ENCODE measurements at places on chromosomes 4 and X.

- no peak for DNase-seq
Observed at GRCh38 chrX:137212078-137212632, 178.4 kb upstream of the GPR101 start.

- DNase-seq: no peak
Observed at GRCh38 chrX:15947648-15948317, 93.2 kb upstream of the AP1S2 start.

- no peak for DNase-seq
Observed at GRCh38 chr4:185793716-185794115, 18.3 kb downstream of the SORBS2 start.

GRCh38 chr4:76212851-76213414 is 691 bp downstream of the SCARB2 start:
- peak; percentile 14 for DNase-seq

DNA sequence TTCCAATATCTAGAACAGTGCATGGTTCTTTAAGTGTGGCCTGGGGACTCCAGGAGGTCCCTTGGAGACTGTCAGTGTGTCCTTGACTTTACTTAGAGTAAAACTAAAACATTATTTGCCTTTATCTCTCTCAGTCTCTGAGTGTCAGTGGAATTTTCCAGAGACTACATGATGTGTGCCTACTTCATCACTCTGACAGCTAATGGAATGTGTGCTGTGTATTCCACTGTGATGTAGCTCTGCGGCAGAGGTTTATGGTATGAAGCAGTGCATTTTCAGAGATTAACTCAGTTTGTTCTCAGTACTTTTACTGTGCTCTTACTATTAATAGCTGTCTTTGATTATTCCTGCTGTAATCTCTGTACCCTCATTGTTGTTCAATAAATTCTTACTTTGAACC is 85.6 kb downstream of the MANBA start:
- no peak for DNase-seq

DNA sequence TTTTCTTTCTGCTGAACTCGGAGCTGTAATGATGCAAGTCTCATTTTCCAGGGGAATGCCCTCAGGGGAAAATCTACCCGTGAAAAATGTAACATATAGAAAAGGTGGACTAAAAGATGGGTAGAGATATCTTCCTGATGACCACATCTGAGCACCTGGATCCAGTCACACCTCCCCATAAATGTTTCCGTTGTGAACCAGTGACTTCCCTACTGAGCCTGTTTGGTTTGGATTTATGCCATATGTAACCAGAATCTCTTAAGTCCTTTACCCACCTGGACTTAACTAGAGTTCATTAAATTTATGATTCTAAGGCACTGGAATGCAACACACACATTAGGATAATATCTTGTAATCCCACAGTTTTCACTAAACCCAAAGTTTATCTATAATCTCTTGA is 171.1 kb downstream of the ZNF330 start:
- no peak for DNase-seq

DNA sequence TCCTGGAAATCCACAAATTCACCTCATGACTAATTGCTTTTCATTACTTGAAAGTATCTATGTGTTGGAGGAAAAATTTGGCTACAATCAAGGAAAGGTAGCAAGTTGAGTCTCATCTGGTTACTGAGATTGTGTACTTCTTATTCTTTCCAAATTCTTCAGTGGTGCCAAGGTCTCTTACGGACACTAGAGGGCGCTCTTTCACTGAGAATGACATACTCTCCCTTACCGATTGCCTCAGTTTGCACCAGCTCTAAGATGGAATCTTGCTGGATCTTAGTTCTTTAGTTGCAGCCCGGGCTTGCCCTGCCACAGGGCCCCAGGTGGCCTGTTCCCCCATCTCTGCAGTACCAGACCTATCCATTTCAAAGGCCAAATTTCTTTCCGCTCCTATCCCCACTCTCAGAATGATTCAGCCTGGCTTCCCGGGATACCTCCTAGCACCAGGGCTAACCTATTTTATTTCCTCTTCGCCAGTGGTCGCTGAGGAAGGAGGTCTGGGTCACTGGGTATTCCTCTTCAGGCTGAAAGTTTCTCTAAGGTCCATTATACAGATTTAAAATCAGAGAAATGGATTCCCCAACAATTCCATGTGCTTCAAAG is 24.6 kb upstream of the GPR50 start:
- DNase-seq: peak; percentile 44

DNA sequence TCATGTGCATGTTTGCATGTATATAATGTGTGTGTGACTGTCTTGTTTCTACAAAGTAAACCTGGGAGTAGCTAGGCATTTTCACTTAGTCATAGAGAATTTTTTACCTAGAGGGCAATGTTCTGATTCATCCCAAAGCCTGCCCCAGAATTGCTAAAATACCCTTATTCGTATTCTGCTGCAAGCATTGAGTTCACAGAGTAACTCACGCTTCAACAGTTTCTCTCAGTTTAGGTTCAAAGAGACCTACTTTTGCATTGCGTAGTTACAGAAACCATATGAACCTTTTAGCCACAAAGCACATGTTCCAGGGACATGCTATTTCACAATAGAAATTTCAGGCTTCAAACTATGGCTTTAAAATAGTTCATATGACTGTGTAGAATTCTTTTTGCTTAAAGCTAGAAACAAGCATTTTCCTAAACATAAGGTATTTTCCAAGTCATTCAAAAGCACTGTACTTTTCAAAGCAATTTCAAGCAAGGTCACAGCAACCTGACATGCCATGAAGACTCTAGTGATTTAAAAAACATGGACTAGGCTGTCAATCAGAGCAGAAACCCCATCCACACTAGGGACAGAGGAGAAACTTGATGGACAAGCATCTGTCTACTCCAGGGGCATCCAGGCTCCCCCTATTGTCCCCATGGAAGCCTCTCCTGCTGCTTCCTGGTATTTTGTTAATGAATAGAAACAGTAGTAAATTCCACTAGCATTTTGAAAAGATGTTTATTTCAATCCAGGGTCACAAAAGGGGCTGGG is 81.5 kb upstream of the MAPK10 start:
- no peak for DNase-seq

DNA sequence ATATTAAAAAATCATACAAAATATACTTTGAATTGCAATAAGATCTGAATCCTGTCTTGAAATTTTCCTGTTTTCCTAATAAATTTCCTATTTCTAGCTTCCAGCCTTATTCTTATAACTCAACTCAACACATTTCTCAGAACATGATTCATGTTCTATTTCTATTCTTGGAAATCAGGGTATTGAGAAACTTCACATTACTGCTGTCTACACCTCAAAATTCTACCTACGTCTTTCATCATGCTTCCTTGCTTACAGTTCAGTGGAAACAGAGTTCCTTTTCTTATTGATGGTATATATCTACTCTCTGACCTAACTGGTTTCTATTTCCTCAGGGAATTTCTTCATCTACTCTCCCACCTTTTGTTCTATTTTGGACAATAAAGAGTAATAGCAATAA is 2139.0 kb downstream of the ARAP2 start:
- no peak for DNase-seq

- peak; percentile 56 for DNase-seq
Observed at GRCh38 chr4:185210102-185210981, 944 bp downstream of the SNX25 start.

DNA sequence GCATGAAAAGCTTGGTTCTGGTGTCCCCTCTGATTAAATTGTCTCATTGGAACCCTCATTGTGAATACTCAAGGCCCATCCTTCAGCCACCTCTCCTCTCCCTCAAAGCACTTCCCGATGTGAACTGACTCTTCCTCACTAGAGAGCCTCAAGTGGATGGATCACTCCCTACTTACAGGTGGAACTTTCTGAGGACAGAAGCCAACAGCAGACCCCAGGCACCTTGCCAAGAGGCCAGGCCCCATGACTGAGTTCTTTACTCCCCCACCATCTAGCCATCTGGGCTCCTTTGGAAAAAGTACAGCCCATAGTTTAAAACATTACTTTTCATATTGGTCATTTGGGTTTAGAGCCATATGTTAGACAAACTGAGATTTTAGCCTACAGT is 224.1 kb downstream of the SHROOM3 start:
- no peak for DNase-seq

DNA sequence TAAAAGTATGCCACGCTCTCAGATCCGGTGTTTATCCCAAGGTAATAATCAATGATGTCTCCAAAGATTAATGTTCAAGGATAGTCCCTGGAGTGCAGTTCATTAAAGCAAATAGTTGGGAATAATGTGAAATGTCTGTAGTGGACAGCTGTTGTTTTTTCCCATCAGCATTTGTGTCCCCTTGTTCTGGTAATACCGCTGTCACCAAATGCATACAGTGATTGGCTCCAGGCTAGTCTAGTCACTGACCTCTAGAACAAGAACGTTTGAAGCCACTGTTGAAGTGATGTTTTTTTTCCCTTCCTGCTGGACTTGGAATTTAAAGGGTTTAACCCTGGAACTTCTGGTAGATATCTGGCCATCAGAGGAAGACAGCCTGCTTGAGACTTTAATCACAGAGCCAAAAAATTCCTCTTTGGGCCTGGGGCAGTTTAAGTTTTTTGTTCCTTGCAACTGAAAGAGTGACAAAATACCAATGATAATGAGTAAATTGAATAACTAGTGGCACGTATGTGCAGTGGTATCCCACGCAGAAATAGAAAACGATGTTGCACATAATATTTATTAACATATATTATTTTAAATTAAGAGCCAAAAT is 30.6 kb downstream of the HSD17B11 start:
- DNase-seq: no peak

GRCh38 chr4:9143421-9144080 is 26.7 kb upstream of the FAM90A26 start:
- DNase-seq: no peak

GRCh38 chr4:8269535-8270417 is at the start of gene HTRA3:
HTRA3 (plus strand) TSS chr4:8269754; CDS start chr4:8269969, 215 bp downstream.
- DNase-seq: no peak

DNA sequence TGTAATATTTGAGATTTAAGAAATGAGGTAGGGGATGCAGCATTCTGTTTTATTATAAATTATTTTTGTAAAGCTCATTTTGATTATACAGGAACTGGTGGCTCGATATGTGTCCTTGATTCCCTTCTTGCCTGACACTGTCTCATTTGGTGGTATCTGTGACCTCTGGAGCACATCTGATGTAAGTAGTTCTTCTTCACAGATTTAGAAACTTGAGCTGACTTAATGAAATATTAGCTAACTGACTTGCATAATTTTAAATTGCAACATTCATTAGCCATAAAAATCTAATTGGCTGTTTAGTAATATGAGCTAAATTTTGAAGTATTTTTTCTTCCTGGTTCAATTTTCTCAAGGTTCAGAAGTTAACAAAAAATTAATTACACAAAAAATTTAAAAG is 69.1 kb downstream of the FBXL5 start:
- no peak for DNase-seq

- no peak for DNase-seq
Observed at GRCh38 chr4:147328756-147329446, 152.0 kb upstream of the EDNRA start.

DNA sequence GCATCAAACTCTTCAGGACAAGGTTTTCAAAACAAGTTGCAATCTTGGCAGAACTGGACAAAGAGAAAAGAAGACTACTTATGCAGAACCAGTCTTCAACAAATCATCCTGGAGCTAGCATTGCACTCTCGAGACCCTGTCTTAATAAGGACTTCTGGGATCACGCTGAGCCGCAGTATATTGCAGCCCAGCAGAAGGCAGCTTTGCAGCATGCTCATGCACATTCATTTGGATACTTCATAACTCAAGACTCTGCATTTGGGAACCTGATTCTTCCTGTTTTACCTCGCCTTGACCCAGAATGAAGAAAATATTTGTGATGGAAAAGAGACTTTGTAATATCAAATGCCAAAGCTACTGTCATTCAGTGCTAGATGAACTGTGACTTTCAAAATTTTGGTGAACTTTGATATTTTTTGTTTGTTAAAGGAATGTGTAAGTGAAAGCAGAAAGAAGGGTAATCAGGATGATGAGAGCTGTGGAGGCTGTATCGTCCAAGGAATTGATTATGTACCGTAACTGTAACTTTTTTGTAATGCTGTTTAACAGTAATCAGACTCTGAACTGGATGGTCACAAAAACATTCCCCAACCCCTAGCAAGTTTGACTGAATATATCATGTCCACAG is 27.2 kb downstream of the HSPA4L start:
- no peak for DNase-seq

DNA sequence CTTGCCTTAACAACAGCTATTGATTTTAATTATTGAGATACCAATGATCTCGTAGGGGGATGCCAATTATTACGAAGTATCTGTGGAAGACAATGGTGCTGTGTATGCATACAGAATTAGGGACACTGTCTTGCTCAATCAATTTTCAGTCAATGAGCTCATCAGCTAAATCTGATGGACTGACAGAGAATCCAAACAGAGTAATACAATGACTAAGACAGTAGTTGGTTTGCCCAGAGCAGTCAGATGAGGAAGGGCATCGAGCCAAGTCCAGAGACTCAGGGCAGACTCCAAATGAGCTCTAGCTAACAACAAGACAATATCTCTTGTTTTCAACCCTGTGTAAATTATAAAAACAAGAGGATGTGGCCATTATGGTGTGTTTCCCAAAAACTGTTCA is 14.7 kb upstream of the GSX2 start:
- DNase-seq: peak; percentile 79

DNA sequence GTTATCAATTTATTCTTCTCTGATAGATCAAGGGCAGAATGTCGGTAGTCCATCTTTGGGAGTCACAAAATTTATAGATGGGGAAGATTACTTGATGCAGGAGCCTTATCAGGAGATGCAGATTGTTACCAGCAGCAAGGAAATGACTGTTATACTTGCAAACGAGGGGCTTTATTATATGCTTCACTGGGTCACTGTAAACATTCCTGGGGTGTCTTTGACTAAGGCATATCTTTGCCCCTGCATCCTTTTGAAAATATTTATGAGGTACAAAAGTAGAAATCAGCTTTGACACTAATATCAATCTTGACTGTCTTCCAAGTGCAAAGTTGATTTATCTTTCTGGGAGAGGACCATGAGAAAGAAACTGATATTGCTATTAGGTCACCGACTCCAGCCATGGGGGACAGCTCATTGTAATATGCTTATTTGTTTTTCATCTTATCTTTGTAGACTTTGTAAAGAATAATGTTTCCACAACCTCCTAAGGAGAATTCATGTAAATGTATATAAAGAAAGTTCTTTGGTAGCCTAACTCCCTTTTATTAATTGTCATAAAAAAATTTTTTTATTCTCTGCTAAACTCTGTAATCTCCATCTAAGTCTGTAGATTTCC is 177.3 kb upstream of the EMCN start:
- no peak for DNase-seq

DNA sequence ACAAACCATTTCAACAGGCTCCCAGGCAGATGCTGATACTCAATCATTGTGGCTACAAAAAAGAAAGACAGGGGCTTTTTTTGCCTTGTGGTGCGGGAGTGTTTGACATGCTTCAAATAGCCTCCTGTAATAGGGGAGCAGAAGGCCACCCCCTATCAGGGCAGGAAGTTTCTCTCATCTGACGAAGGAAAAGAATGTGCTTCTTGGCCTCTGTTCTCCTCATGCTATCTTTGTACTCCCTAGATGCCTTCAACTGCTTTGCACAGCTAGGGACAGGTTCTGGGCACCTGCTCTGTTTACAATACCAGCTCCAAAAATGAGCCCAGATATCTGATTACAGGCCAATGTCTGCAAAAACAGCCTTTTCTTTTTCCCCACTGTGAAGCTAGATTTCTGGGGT is 391.1 kb downstream of the STIM2 start:
- DNase-seq: no peak

GRCh38 chr4:40196724-40197281 is at the start of gene RHOH:
RHOH (plus strand) TSS chr4:40197031; CDS start chr4:40243387, 46,356 bp downstream.
- DNase-seq: no peak

- peak; percentile 13 for DNase-seq
Observed at GRCh38 chr4:24007860-24008261, 118.0 kb upstream of the PPARGC1A start.

GRCh38 chr4:66591968-66592367 is 921.7 kb upstream of the EPHA5 start:
- no peak for DNase-seq

Data from head of caudate nucleus (tissue), 42 donors.